ENCODE measurements at places on chromosomes 11 and 22.
A peak's percentile ranks its signal among the peaks of the same experiment; 100 is the strongest.

GRCh38 chr22:37998543-37998942, 14.2 kb upstream of the SOX10 start:
- DNase-seq: peak; percentile 31

DNA sequence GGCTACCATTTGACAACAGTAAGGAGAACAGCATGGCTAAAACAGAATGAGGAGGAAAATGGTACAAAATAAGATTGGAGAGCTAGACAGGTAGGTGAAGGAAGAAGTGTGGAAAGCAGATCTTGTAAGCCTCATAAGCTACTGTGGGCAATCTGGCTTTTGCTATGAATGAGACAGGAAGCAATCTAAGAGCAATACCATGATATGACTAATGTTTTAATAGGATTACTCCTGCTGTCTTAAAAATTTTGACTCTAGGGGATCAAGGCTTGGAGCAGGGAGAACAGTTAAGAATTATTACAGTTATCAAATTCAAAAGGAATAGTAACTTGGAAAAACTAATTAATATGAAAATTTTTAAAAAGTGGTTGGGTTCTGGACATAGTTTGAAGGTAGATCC, 1166.0 kb upstream of the CCDC90B start:
- no peak for DNase-seq

GRCh38 chr11:28701760-28702449, 593.7 kb downstream of the METTL15 start:
- peak; percentile 74 for DNase-seq

GRCh38 chr11:48013269-48013901, 33.0 kb downstream of the PTPRJ start:
- peak; percentile 31 for DNase-seq

DNA sequence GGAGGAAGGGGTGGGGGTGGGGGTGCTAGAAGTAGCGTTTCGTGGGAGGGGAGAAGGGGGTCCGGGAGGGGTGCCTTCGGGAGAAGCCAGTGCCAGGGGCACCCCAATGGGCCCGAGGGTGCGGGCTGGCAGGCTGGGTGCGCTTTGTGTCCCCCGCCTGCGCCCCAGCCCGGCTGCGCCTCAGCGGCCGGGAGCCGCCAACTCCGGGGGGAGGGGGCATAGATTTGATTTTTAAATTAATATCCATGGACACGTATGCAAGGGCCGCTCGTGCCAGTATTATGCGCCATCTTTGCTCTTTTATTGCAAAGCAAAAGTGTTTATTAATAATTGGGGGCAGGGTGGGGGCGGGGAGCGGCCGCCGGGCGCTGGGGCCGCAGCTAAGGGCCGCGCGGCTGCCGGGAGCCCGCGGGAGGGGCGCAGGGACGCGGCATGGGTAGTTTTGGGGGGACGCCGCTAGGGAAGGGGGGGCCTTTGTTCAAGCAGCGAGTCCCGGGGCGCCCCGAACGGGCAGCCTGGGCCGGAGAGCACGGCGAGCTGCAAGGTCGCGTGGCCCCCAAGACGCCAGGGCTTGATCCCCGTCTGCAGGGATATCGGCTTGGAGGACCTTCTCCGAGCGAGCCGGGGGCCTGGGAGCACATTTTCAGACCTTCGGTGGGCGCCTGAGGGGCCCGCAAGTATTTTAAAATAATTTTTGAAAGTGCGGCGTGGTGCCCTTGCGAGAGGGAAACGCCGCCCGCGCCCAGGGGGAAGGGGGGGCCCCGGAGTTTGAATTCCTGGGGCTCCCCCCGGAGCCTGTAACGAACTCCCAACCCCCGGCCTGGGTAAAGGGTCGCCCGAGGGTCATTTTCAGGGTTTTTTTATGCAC, 959 bp downstream of the CCND1 start:
- DNase-seq: no peak

- DNase-seq: no peak
Measured at GRCh38 chr22:24460418-24461089, 33.2 kb downstream of the ADORA2A start.

- DNase-seq: no peak
Measured at GRCh38 chr11:109247071-109247470, 174.9 kb upstream of the C11orf87 start.

GRCh38 chr11:19368726-19369375, 128.1 kb upstream of the E2F8 start:
- DNase-seq: no peak

DNA sequence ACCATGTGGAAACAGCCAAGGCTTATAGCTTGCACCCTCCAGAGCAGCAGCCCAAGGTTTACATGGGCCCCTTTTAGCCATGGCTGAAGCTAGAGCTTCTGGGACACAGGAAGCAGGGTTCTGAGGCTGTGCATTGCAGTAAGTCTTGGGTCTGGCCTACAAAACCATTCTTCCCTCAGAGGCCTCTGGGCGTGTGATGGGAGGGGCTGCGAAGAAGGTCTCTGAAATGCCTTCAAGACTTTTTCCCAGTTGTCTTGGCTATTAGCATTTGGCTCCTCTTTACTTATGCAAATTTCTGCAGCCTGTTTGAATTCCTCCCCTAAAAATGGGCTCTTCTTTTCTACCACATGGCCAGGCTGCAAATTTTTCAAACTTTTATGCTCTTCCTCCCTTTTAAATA, 109.5 kb downstream of the BBOX1 start:
- no peak for DNase-seq

DNA sequence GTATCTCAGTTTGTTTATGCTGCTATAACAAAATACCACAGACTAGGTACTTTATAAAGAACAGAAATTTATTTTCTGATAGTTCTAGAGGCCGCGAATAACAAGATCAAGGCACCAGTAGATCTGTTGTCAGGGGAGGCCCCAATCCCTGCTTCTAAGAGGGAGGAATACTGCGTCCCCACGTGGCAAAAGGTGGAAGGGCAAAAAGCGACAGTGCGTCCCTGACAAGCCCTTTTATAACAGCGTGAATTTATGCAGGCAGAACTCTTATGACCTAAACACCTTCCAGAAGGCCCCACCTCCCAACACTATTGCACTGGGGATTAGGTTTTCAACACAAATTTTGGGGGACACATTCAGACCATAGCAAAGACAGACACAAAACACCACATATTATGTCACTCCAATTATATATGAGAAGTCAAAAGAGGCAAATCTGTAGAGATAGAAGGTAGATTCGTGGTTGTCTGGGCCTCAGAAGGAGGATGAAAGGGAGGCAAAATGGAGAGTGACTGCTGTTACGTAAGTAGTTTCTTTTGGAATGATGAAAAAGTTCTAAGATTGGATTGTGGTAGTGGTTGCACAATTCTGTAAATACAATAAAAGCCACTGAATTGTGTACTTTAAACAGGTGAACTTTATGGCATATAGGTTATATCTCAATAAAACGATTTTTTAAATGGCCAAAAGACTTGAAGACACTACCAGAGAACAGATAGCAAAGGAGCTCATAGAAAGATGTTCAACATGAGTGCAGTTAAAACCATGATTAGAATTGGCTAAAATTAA, 30.1 kb upstream of the TNRC6B start:
- no peak for DNase-seq

GRCh38 chr11:110850846-110851245, 138.6 kb upstream of the ARHGAP20 start:
- DNase-seq: no peak

DNA sequence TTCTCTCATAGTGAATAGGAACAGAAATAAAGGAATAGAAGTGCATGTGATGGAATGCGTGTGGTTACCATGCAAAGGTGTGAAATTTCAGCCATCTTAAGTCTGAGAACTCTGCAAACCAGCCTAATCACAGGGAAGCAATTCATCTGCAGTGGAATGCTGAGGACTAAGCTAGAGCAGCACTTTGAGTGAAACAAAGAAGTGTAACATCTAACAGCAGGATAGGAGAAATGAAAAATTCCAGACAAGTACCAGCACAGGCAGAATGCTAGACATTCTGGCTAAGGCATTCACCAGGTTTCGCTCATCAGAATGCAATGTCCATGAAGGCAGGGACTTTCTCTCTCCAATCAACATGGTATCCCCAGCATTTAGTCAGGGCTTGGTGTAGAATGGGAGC, 41.2 kb upstream of the SLC36A4 start:
- DNase-seq: no peak

GRCh38 chr22:45968003-45968650, 8.8 kb downstream of the WNT7B start:
- DNase-seq: peak; percentile 56

DNA sequence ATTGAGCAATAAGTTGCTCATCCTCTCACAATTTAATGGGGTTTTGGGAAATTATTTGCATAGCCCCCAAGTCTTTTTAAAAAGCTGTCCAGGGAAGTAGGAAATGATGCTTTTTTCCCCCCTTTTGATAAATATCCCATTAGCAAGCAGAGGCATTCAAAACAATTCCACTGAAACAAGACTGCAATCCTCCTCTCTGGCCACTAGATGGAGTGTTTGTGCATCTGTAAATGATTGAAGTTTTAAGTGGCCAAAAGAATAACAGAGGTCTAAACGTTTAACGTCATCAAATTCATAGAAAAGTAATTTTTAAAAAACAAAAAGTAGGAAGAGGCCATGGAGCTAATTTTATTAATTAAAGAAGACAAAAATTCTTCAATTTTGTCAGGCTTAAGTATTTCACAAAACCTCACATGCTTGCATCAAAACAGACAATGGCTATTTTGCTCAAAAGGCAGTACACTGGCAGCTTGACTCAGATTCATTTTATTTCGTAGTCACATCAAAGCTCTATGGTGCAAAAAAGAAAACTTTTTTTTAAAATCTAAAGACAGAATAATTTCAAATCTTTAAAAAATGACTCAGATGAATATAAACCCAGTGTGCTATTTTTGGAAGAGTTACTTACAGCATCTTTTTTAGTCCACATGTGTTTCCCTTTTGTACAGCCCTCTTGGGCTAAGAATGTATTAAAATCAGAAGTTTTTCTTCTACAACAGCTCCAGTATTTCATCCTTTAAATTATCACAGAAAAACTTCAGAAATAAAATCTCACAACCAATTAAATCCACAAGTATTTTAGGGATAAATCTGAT, 17.8 kb downstream of the CHORDC1 start:
- DNase-seq: peak; percentile 41

DNA sequence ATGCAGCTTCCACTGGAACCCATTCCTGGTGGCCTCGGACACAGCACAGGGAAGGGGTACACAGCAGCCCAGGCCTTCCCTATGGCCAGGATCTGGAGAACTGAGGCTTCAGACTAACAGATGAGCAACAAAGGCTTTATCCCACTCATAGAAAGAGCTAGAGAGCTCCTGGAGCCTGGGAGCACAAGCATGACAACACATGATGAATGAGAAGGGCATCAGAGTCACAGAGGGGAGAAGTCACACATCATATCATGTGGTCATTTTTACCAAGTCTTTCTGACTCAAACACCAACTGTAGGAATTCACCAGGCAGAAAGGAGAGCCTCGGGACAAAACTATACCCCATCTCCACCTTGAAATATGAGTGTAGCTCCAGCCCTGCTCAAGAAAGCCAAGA, 43.2 kb downstream of the NRXN2 start:
- DNase-seq: no peak

DNA sequence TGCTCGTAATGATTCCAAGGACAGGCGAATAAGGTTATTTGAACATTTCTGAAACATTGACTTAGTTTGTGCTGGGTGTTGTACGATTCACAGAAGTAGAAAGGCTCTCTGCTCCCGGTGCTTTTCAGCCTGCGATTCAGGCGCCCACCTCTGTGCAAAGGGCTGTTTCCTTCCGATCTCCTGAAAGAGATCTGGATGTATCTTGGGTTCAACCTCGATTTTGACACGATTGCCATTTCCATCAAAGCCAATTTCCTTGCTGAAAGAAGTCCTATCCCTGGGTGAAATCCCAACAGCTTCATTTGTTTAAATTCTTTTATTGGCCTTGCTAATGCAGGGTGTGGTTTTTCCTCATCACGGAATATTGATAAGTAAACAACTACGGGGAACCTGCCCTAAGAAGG, 1.1 kb upstream of the ZC3H12C start:
- DNase-seq: peak; percentile 14

DNA sequence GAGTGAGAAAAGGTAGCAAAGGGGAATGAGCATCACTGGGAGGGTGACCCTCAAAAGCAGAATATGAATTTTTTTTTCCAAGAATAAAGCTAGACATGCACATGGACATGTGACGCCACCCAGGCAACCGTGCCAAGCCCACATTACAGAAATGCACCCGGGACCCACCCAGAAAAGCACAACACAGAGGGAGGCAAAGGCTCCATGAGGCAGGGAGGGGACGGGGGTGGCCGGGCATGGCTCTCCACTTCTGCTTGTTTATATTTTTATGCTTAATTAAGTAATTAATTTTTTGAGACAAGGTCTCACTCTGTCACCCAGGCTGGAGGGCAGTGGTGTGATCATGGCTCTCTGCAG, 1524.3 kb downstream of the BRD1 start:
- DNase-seq: no peak

GRCh38 chr11:17771415-17771814, 36.8 kb downstream of the KCNC1 start:
- DNase-seq: no peak

GRCh38 chr22:50216684-50217520, 16.1 kb downstream of the SELENOO start:
- DNase-seq: no peak

GRCh38 chr11:128810784-128811514, 56.1 kb downstream of the KCNJ1 start:
- no peak for DNase-seq

GRCh38 chr11:22666325-22666687, at the start of gene GAS2:
TSS of gene GAS2 (plus strand) at chr11:22666611. CDS start at chr11:22674870, 8,259 bp downstream.
- no peak for DNase-seq

DNA sequence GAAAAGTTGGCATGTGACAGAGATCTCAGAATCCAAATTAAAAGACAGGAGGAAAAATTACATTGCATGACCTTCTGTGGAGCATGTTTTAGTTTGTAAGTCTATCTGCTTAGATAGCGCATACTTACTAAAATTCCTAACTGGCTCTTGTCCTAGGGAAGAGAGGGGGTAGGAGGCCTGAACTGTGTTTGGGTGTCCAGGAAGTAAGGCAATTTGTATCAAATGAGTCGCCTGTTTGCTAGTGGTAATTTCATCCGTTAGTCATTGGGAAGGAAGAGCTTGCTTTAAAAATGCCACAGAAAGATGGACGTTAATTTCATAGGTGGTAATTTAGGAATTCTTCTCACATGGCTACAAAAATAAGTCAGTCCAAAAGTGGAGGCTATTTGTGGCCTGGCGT, 18.5 kb downstream of the GRK3 start:
- no peak for DNase-seq

GRCh38 chr11:26088391-26088790, 243.5 kb upstream of the ANO3 start:
- DNase-seq: no peak

GRCh38 chr11:20113149-20113438, 47.2 kb downstream of the DBX1 start:
- DNase-seq: no peak

DNA sequence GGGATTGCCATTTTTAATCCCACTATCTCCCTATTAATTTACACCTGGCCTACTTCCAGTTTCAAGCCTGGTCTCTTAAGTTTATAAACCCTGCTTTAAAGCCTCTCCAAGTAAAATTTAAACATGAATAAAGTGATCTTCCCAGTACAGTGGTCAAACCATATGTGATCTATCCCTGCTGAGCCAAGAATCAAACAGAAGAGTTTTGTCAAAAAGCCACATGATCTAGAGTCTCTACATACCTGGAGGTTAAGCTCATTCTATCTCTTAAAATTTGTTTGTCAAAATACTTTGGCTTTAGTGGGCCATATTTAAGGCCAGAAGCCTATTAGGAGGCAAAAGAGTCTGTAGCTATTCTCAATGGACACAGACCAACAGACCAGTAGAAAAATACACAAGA, 42.9 kb upstream of the DDI1 start:
- DNase-seq: no peak
